Type B pancreatic cell (in vitro differentiated cells): ENCODE measurements at places on chromosomes 6 and 20. TPM values are rescaled to one million over a fixed set of nuclear protein-coding genes. Genes with fewer than 3 reads are reported as not detected.

DNA sequence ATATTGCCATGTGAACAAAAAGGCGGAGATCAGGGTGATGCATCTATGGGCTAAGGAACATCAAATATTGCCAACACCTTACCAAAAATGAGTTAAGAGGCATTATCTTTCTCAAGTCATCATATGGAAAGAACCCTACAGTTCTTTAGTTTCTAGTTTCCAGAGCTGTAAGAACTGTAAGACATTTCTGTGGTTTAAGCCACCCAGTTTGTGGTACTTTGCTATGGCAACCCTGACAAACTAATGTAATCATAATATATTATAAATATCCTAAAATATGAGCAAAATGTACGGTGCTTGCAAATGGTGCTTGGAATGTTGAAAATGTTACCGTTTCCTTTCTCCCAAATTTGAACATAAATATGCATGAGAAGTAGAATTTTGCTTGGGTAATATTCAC, 349.6 kb downstream of the PHF3 start:
- H3K36me3 ChIP-seq = no peaks in the 10 kb centered on the region
- H3K4me1 ChIP-seq = no peaks in the 10 kb centered on the region

- no peak for DNase-seq
- no peak overlapping the region for H3K4me3 ChIP-seq
- H3K27me3 ChIP-seq = no peaks in the 10 kb centered on the region
- H3K4me1 ChIP-seq = peaks cover 25% of the 10 kb centered on the region
- H3K36me3 ChIP-seq = peaks cover 37% of the 10 kb centered on the region
- no peak overlapping the region for H3K27ac ChIP-seq
These were observed 15.6 kb downstream of the RRBP1 start for GRCh38 chr20:17666481-17666880.

DNA sequence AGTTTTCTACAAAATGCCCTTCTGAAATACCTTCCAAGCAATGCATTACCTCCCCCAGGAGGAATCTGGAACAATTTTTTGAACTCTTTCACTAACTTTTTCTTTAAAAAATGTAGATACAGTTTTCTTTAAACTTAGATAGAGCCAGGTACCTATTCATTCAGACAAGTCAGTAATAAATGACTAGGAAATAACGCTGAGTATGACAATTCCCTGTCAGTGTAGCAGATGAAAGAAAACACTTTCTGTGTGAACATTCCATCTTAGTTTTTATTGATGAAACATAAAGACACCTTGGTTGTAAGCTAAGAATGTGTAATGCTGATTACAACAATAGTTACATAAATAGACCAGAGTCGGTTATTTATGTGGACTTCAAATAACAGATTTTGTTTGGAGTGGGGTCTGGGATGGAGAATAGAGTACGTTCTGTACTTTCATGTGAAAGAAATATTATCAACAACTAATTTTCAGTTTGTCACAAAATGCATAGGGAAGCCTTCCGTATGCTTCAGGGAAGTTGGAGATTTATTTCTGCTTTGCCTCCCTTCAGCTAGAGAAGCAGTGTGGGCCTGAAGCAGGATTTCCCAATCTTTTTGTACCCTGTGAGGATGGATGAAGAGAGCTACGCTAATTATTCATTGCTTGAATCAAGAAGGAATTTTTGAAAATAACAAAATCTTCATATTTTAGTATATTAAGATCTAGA, 19.2 kb upstream of the QKI start:
- H3K4me3 ChIP-seq = peak overlapping the region; percentile 27
- no peak for DNase-seq
- H3K27me3 ChIP-seq = no peaks in the 10 kb centered on the region
- H3K4me1 ChIP-seq = peaks cover 39% of the 10 kb centered on the region
- no peaks in the 10 kb centered on the region for H3K36me3 ChIP-seq

- DNase-seq = no peak
- no peak overlapping the region for H3K27ac ChIP-seq
- peaks cover 3% of the 10 kb centered on the region for H3K27me3 ChIP-seq
- H3K4me3 ChIP-seq = no peak overlapping the region
- peaks cover 32% of the 10 kb centered on the region for H3K4me1 ChIP-seq
- H3K36me3 ChIP-seq = peaks cover 31% of the 10 kb centered on the region
These were observed 5.3 kb downstream of the RAB32 start for GRCh38 chr6:146548898-146549374.

DNA sequence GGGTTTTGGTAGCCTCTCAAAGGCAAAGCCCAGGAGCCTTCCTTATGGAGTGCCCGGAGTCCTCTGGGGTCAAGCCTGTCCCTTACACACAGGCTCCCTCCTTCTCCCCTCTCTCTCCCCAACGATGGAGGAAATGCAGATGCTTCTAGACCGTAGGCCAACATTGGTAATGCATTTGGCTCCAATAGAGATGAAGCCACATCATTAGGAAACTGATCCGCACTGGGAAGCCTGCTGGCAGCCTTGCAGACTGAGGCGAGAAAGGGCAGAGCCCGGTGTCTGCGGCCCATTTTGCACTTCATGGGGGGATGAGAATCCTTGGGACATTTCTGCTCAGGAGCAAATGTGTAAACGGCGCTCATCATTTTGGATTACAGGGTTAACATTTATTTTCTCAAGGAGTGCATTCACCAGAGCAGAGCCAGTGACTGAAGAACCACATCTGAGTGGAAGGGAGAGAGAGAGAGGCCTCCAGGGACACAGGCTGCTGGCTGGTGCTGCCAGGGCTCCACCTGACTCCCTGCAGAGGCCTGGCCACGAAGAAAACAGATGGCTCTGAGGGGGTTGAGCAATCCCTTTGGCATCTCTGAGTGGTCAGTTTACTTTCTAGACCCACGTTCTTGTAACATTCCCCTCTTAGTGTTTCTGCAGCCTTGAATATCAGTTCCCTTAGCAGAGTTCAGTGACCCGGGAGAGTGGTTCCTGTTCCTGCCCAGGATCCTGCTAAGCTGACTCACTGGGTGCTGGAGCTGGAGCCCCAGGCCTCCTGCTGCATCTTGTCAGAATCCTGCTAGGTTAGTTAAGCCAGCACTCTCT, 4.4 kb upstream of the CST3 start:
- H3K4me1 ChIP-seq = no peaks in the 10 kb centered on the region
- H3K27me3 ChIP-seq = no peaks in the 10 kb centered on the region
- no peak overlapping the region for H3K4me3 ChIP-seq
- H3K36me3 ChIP-seq = no peaks in the 10 kb centered on the region

The UST gene
- 8.4 and 9.7 TPM in 2 replicates for total RNA-seq

- no peak overlapping the region for H3K4me3 ChIP-seq
- DNase-seq = no peak
- no peaks in the 10 kb centered on the region for H3K36me3 ChIP-seq
These were observed 16.7 kb upstream of the MAK start for GRCh38 chr6:10854922-10855632.

GRCh38 chr6:155436981-155437749, 18.5 kb downstream of the NOX3 start:
- no peak for DNase-seq
- H3K36me3 ChIP-seq = no peaks in the 10 kb centered on the region
- H3K4me3 ChIP-seq = no peak overlapping the region

- no peak overlapping the region for H3K27ac ChIP-seq
- peaks cover 3% of the 10 kb centered on the region for H3K27me3 ChIP-seq
- DNase-seq = no peak
- H3K4me3 ChIP-seq = no peak overlapping the region
These were observed 410.5 kb upstream of the RNF217 start for GRCh38 chr6:124551711-124552233.

DNA sequence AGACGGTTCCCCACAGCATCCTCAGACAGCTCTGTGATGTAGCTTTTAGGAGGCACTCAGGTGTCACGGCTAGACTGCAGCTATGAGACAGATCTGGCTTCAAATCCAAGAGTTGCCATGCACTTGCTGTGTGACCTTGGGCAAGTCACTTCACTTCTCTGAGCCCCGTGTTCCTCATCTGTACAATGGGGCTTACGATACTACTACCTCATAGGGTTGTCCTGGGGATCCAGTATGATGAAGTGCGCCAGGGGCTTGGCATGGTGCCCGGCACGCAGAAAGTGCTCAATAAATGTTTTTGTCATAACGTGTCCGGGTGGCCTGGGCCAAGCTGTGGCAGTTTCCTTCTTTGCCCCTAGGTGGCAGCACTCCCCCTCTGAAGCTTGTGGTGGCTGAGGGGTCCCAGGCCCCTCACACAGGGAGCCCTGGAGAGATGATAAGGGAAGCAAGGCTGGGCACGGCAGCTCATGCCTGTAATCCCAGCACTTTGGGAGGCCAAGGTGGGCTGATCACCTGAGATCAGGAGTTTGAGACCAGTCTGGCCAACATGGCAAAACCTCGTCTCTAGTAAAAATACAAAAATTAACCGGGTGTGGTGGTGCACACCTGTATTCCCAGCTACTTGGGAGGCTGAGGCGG, 19.1 kb upstream of the CHMP4B start:
- peak; percentile 81 for DNase-seq
- peaks cover 7% of the 10 kb centered on the region for H3K36me3 ChIP-seq
- no peak overlapping the region for H3K27ac ChIP-seq
- H3K27me3 ChIP-seq = no peaks in the 10 kb centered on the region

DNA sequence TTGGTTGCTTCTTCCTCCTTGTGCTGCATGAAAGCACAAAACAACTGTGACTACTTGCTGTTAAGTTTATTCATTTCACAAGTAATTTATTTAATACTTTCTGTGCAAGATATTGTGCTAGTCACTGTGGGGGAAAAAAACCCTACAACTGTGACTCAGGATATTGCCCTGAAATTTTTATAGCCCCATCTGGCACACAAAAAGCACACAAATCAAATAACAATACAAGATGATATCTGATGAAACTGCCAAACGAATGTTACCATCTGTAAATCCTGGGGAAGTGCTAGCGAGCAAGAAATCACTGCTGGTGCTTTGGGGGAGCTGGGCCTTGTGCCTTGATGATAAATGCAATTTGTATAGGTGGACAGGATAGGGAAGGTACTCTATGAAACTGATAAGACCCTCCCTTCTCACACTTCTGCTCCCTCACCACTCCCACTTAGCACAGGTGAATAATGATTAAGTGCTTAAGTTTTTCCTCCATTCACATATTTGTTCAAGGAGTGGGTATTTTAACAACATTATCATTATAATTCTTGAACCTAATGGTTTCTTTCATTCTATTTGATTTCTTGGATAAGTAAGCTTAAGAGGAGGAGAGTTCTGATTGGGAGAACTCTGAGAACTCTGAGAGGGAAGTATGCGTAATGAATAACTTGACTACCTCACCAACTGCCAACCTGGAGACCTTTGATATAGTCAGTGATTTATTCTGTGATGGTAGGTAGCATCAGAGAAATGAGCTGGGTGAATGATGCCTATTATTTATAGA, 115.3 kb downstream of the RTN4IP1 start:
- H3K27ac ChIP-seq = peak overlapping the region; percentile 78
- DNase-seq = no peak
- peaks cover 17% of the 10 kb centered on the region for H3K4me1 ChIP-seq
- H3K36me3 ChIP-seq = no peaks in the 10 kb centered on the region
- peak overlapping the region; percentile 80 for H3K4me3 ChIP-seq
- H3K27me3 ChIP-seq = peaks cover 60% of the 10 kb centered on the region

The RAB44 gene
- 0.07 TPM in 1 of 2 replicates, not detected in the other for total RNA-seq
